ENCODE measurements at places on chromosomes 6 and 20. TPM values are rescaled to one million over a fixed set of nuclear protein-coding genes. Genes with fewer than 3 reads are reported as not detected.

Gene HDGFL1
- not detected for total RNA-seq

Gene TSHZ2
- total RNA-seq: 0.72 TPM

Gene CNBD2
- 2.1 TPM for total RNA-seq

Gene COL9A1
- total RNA-seq: 0.11 TPM

Gene ZSCAN23
- total RNA-seq: 4.8 TPM

- peaks cover 5% of the 10 kb centered on the region for H3K27me3 ChIP-seq
- no peaks in the 10 kb centered on the region for H3K4me1 ChIP-seq
- H3K36me3 ChIP-seq: no peaks in the 10 kb centered on the region
- no peak overlapping the region for H3K4me3 ChIP-seq
Observed at GRCh38 chr20:38883081-38883980, 42.9 kb upstream of the FAM83D start.

DNA sequence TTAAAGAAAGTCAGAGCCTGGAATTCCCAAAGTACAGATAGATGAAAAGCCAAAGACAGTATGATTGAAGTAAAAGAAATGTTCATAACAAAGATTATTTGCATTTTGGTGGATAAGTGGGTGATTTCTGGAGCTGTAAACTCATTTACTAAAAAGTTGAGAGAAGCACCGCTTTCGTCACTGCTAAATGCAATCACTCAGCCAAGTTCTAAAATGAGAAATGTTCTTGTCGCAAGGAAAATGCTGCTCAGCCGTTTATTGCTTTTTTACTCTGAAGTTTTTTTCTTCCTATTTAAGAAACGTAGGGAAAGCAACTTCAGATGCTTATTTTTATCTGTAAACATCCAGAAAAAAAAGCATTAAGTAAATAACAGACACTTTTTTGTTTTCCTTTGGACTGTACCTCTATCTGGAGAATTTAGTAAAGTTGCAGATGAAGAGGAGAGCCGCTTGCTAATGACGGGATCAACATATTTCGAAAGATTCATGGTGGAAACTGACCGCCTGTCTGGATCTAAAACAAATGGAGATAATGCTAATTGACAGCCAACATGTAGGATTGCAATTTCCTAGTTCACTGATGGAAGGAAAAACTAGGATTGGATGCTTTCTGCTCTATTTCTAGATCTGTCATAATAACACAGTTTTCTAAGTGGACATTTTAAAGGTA lies 93.8 kb upstream of the BCLAF1 start:
- H3K27me3 ChIP-seq: no peaks in the 10 kb centered on the region
- no peaks in the 10 kb centered on the region for H3K36me3 ChIP-seq
- H3K27ac ChIP-seq: no peak overlapping the region
- no peaks in the 10 kb centered on the region for H3K4me1 ChIP-seq

DNA sequence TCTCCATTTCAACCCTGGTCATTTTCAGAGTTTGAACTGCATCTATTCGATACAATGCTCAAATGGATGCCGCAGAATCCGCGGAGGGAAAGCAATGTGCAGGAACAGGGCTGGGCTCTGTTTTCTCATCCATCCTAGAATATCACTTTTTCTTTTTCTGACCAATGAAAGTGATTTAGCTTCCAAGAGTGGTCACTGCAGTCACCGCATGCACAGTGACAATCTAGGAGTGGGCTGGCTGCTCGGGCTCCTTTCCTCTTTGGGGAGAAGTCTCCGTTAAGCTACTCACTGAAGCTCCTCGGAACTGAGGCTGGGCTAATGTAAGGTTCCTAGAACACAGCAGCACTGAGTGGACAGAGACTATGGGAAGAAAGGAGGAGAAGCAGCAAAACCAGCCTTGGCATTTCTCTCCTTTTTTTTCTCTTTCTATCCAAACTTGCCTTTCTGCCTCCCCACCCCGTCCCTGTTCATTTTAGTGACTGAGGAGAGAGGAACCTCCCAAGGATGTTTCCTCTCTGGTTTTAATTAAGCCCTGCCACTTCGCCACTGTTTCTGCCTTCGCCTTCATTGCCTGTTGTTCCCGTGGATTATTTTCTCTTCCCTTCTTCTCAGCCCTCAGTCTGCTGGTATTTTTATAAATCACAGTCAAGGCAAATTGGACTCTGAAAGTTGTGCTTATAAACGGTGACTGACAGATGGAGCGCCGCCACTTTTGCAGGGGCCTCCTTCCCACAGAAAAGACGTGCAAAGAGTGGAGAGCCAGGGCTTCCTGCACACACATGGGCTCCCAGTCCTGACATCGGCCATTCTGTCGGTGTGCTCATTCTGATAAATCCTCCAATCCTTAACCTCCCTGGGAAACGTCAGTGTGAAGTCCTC lies 41.1 kb downstream of the RAMACL start:
- DNase-seq: no peak
- H3K27ac ChIP-seq: no peak overlapping the region
- H3K36me3 ChIP-seq: no peaks in the 10 kb centered on the region

- no peaks in the 10 kb centered on the region for H3K4me1 ChIP-seq
- no peak for DNase-seq
- H3K27me3 ChIP-seq: no peaks in the 10 kb centered on the region
- H3K27ac ChIP-seq: no peak overlapping the region
- H3K36me3 ChIP-seq: no peaks in the 10 kb centered on the region
Observed at GRCh38 chr20:16352751-16353416, 220.4 kb downstream of the KIF16B start.

DNA sequence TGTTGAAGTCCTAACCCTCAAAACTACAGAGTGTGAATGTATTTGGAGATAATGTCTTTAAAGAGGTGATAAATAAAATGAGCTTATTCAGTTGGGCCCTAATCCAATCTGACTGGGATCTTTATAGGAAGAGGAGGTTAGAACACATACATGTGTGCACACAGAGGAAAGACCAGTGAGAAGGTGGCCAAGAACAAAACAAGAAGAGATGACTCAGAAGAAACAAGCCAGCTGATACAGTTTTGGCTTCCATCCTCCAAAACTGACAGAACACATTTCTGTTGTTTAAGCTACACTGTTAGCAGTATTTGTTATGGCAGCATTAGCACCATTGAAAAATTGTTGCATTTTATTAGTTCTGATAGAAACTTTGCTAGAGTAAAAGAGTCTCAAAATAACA lies 609.3 kb upstream of the IMPG1 start:
- no peak overlapping the region for H3K4me3 ChIP-seq
- H3K4me1 ChIP-seq: no peaks in the 10 kb centered on the region
- no peak overlapping the region for H3K27ac ChIP-seq
- H3K36me3 ChIP-seq: no peaks in the 10 kb centered on the region
- H3K27me3 ChIP-seq: no peaks in the 10 kb centered on the region
